ENCODE measurements at places on chromosomes 7 and 10. TPM values are rescaled to one million over a fixed set of nuclear protein-coding genes. Genes with fewer than 3 reads are reported as not detected.
A peak's percentile ranks its signal among the peaks of the same experiment; 100 is the strongest.

GRCh38 chr7:54419209-54419608 lies 123.0 kb upstream of the VSTM2A start:
- DNase-seq: no peak

NHLRC2 gene
- 20.4 TPM for total RNA-seq

GRCh38 chr7:123241809-123242208 lies 42.0 kb upstream of the SLC13A1 start:
- no peak for DNase-seq

FANK1 gene
- total RNA-seq: 1.2 TPM

GRCh38 chr10:23448802-23449570 lies 10.1 kb downstream of the OTUD1 start:
- DNase-seq: no peak

- no peak for DNase-seq
Measured at GRCh38 chr7:771234-772004, 44.3 kb upstream of the PRKAR1B start.

ZFAND2A gene
- 15.1 TPM for total RNA-seq

- DNase-seq: no peak
Measured at GRCh38 chr10:1578392-1579140, 158.8 kb downstream of the ADARB2 start.

GRM3 gene
- 155 TPM for total RNA-seq

- no peak for DNase-seq
Measured at GRCh38 chr7:37346761-37347160, 101.9 kb downstream of the ELMO1 start.

CDK1 gene
- total RNA-seq: 15.1 TPM

DNA sequence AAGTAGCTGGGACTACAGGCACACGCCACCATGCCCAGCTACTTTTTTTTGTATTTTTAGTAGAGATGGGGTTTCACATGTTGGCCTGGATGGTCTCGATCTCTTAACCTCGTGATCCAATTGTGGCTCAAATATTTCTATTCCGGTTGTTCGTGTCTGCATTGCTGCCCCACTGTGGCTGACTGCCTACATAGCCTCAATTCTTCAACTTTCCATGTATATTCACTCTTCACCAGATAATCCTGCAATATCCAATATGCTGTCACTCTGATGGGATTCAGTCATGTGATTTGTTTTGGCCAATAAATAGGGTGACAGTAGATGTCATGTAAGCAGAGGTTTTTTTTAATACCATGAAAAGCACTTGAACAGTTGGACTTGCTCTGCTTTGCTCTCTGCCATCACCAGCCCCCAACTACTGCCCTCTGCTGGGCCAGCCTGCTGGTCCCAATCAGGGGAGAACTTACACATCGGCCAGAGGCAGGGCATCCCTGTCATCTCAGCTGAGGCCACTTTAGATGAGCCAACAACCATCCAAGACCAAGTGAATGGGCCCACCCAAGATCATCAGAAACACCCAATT lies 56.7 kb downstream of the NSUN6 start:
- DNase-seq: no peak

SNX10 gene
- 37.1 TPM for total RNA-seq

GRCh38 chr7:158325530-158326381 lies 261.9 kb downstream of the PTPRN2 start:
- peak; percentile 58 for DNase-seq

- DNase-seq: no peak
Measured at GRCh38 chr10:96856317-96856716, 24.2 kb downstream of the LCOR start.

DNA sequence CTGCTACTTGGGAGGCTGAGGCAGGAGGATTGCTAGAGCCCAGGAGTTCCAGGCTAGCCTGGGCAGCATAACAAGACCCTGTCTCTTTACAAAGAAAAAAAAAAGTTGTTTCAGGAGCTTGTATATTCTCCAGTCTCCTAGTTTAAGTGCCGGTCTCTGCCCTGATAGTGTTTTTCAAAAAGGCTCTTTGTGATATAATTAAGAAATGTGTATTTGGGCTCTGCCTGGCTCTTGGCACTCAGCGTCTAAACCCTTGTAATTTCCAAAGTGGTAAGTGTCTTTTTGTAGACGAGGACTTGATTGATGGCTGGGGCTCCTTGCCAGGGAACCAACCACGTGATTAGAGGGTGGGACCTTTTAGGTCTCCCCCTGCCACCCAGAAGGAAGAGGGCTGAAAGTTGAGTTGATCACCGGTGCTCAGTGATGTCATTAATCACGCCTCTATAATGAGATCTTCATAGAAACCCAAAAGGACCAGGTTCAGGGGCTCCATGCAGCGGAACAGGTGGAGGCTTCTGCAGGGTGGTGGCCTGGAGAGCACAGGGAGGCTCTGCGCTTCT lies 4.4 kb downstream of the EIF3B start:
- no peak for DNase-seq

DNA sequence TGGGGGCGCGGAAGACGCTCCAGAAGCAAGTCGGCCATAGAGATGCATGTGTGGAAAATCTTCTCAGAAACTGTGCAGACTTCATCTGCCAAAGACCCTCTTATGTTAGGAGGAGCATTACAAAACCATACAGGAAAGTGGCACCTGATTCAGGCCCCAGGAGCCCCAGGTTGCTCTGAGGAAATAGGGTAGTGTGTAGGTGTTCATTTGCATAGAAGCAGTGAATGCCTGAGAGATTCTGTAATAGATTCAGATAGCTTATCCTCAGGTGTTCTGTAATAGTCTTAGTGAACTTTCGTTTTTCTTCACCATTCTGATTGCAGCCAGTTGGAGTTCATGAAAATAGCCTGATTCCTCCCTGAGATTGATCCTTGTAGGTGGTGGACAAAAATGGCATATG lies 106.4 kb upstream of the GJD4 start:
- no peak for DNase-seq

GRCh38 chr10:93392121-93392520 lies 90.0 kb downstream of the MYOF start:
- no peak for DNase-seq

GRCh38 chr10:28427376-28427775 lies 105.5 kb upstream of the WAC start:
- DNase-seq: no peak

TMEM140 gene
- 0.41 TPM for total RNA-seq

DNA sequence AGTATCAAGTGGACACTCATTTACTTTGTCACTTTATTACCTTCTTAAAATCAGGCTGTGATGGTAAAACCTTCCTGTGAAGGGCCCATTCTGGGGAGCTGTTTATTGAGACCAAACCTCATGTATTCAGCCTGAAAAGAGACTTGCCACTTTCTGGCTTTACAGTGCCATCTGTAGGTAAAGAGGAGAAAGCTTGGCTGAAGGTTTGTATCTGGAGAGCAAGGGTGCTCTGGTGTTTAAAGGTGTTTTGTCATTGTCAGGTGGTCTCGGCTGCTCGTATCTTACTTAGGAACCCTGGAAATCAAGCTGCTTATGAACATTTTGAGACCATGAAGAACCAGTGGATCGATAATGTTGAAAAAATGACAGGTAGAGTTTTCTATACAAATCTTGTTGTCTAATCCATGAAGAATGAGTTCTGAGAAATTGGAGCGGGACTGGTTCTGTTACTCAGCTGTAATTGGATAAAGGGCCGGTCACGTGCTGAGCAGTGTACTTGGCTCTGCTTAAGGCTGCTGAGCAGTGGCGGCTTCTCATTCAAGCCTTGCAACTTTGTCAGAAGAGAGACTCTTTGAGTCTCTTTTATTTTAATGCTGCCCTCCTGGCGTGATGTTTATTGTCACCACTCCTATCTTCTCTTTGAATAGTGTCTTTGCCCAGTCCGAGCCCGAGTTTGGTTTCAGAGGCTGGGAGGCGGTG lies 46.9 kb downstream of the AP3M1 start:
- no peak for DNase-seq

DNA sequence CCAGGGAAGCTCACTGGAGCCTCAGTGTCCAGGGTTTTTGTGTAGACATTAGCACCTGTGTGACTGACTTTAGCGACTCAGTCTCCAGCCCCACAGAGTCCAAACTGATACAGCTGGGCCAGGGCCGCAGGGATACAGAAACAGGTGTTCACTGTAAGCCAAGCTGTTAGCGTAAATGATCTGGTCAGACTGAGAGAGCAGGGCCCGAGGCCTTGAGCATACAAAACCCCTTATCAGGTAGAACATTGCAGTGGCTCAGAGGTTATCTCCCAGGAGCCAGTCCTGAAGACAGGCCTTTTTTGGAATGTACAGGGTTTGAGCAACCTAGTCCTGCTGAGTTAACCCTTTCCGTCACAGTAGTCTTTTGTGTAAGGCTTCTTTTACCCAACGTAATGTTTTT lies 25.0 kb downstream of the LHPP start:
- DNase-seq: no peak

- DNase-seq: no peak
Measured at GRCh38 chr10:79390551-79391229, 43.4 kb downstream of the PPIF start.

DNA sequence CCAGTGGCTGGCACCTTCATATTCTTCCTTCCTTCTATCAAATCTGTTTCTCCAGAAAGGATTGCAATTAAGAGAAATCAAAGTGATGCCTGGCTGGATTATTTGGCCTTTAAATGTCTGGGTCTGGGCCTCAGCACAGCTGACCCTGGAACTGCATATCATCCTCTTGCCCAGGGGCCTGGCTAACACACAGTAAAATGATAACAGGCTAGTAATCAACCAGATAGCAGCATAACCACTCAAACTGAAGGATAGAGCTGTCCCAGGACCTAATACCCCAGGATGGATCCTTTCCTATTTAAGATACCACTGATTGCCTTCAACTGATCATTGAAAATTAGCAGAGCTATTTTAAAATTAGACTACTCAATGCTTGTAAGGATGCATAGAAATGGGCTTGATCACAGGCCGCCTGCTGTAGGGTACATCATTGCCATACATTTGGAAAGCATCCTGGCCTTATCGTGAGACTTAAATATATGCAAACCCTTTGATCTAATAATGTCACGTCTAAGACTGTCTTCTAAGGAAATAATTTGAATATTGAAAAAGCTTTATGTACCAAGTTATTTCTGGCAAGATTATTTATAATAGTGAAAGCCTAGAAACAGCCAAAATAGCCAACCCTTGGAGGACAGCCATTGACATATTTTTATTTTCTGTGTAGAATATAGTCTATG lies 144.0 kb upstream of the CHST15 start:
- DNase-seq: no peak

GRCh38 chr7:152336754-152337368 lies 98.9 kb downstream of the KMT2C start:
- no peak for DNase-seq

GRCh38 chr10:98646998-98647917 lies 200.5 kb upstream of the HPS1 start:
- DNase-seq: no peak

- DNase-seq: no peak
Measured at GRCh38 chr10:84243759-84244158, 1.1 kb upstream of the RGR start.

- no peak for DNase-seq
Measured at GRCh38 chr7:128069373-128070364, 38.4 kb upstream of the LRRC4 start.

- DNase-seq: no peak
Measured at GRCh38 chr7:133649593-133649992, 396.7 kb downstream of the EXOC4 start.

GRCh38 chr7:96131525-96131924 lies 190.4 kb downstream of the SLC25A13 start:
- no peak for DNase-seq

ANKRD7 gene
- 12.2 TPM for total RNA-seq

GRCh38 chr7:14023838-14024237 lies 34.4 kb upstream of the ETV1 start:
- no peak for DNase-seq

- DNase-seq: no peak
Measured at GRCh38 chr10:5481121-5481520, 18.2 kb downstream of the CALML5 start.

Data from frontal cortex (tissue), 4 donors.